ENCODE measurements at places on chromosomes 4 and X.

DNA sequence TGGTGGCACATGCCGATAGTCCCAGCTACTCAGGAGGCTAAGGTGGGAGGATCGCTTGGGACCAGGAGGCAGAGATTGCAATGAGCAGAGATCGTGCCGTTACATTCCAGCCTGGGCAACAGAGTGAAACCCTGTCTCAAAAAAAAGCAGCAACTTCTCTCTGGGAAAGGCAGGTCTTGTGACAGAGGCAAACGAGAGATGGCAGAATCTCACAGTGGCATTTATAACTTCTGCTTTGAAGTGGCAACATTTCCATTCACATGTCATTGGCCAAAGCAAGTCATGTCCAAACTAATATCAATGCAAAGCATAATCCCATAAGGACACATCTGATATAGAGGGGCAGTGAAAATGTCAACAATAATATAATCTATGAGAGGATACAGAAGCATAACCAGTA, 79.8 kb downstream of the PPEF2 start:
- DNase-seq: no peak

GRCh38 chr4:39406763-39407583, at the start of gene KLB:
KLB (plus strand) TSS chr4:39406930; CDS start chr4:39406950, 20 bp downstream.
- no peak for DNase-seq

GRCh38 chrX:67546496-67547423, 2.9 kb downstream of the AR start:
- no peak for DNase-seq

DNA sequence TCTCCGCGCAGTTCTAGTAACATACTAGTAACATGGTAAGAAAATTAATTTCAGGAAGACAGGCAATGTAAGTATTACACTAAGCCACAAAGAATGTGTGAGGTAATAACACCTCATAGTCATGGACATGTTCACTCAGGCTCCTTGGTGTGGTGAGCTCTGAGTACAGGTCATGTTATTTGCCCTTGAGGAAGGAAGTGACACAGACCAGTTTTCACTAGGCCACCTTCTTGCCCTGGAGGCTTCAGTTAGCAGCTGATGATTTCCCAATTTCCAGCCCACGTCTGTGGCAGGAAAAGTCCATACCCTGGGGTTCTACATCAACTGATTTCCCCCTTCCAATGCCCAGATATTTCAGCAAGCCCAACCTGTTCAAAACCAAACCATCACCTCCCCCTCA, 6.7 kb downstream of the APOO start:
- no peak for DNase-seq

DNA sequence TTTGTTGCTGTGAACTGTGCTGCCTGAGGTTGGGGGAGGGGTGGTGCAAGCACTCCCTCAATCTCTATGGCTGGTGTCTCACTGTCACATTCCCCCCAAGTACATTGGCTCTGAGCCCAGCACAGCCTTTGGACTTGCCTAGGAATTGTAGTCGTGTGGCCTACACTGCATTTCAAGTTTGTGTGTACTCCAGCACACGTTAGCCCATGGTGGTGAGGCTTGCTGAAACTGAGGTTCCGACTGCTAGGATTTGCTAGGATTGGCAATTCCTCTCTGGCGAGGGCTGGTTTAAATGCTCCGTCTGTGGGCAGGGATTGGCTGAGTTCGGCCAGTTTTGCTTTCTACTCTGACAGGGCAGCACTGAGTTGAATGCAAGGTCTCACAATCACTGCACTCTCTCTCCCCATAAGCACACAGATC, 121.7 kb upstream of the CXXC4 start:
- DNase-seq: no peak

GRCh38 chr4:41631523-41631922, 93.6 kb downstream of the LIMCH1 start:
- no peak for DNase-seq

- DNase-seq: no peak
These were observed 66.7 kb upstream of the NOCT start for GRCh38 chr4:138948918-138949317.

DNA sequence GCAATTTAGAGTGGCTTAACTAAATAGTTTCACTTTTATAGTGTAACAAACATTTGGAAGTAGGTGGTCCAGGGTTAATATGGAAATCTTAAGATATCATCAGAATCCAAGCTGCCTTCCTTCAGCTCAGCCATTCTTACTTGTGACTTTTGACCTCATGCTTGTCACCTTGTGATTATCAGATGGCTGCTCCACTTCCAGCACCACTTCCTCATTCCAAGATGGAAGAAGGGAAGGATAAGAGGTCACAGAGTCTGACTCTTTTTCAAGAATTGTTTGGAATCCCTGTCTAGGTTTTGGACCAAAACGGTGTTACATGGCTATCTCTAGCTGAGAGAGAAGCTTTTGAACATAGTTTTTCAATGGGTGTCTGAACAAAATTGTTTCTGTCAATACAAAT, 39.9 kb downstream of the MTTP start:
- DNase-seq: no peak

DNA sequence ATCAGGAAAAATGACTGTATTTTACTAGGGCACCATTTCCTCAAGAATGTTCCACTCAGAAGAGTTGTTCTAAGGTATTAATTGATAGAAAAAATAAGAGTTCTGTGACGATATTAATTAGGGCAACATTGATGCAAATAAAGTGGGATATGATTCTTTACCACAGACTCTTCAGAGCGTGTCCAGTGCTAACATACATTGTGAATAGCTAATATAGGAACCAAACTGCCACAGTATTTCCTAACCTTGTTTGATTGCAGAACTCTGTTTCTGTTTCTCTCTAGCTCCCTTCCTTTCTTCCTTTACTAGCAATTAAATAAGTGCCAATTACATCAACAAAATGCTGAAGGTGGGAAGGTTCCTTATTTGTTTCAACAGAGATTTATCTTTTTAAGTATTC, 154.1 kb upstream of the CPEB2 start:
- DNase-seq: no peak

DNA sequence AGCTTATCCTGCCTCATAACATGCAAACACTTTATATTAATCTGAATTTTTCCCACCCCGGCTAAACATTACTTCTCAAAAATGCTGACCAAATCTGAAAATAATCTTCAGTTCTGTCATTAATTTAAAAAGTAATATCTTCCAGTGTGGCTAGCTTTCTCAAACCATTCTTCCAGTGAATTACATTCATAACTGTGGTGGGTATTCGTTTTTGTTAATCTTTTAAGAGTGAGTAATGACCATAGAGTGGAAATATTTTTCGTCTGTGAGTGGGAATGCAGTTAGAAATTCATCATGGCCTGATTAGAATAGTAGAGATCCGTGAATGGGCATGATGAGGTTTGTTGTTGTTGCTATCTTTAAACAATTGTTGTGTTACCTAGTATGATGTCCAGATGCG, 138.6 kb upstream of the SFRP2 start:
- no peak for DNase-seq

DNA sequence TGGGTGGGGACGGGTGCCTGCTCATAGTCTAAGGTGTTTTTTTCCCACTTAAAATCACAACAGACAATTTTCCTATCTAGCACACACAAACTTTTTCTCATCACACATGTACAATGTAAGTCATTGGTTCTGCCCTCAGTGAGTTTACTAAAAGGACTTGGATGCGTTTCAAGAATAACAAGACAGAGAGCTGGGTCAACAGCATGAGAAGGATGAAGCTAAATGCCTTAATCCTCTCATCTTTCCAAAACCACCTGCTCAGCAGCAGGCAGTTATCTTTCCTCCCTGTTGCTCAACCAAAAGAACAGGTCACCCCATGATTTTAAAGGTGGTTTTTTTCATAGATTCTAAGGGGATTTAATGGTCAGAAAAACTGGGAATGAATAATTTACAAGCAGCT, 40.1 kb downstream of the OFD1 start:
- no peak for DNase-seq

DNA sequence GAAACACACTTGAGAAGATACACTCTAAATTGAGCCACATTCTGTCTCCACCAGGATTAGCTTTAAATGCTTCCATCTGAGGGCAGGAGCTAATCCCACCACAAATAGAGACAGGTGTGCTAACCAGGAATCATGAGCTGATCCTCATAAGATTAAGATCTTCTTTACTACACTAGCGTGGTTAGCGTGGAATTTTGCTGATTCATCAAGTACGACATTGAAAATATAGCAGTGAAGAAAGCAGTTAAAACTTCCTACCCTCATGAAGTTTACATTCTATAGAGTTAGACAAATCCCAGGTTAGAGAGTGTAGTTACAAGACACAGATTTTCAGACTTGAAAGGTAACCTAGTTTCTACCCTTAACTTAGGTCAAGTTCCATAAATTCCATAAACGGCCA, 5.3 kb upstream of the APELA start:
- DNase-seq: no peak

- no peak for DNase-seq
These were observed 13.8 kb downstream of the PGRMC1 start for GRCh38 chrX:119249891-119250290.

DNA sequence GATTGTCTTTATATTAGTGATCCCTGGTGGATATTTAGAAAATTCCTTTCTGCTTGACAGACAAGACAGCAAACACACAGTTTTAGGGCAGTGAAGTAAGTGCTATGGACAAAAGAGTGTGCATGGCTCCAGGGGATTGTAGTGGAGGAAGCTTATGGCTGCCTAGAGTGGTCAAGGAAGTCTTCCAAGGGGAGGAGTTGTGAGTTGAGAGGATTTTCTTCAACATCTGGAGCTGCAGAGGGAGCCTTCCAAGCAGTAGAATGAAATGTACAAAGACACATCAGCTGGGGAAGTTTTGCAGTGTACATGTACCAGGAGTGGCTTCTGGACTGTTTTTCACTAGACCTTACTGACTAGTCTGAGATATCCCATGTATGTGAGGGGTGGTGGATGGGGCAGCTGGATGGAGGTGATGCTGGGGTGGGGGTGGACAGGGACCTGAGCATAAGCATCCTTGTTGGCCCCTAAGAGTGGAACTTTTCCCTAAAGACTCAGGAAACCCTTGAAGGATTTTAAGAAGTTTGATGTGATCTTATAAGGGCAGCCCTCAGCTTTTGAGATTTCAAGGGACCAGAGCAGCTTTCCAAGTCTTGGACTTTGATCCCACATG, 160.5 kb upstream of the TAPT1 start:
- no peak for DNase-seq

DNA sequence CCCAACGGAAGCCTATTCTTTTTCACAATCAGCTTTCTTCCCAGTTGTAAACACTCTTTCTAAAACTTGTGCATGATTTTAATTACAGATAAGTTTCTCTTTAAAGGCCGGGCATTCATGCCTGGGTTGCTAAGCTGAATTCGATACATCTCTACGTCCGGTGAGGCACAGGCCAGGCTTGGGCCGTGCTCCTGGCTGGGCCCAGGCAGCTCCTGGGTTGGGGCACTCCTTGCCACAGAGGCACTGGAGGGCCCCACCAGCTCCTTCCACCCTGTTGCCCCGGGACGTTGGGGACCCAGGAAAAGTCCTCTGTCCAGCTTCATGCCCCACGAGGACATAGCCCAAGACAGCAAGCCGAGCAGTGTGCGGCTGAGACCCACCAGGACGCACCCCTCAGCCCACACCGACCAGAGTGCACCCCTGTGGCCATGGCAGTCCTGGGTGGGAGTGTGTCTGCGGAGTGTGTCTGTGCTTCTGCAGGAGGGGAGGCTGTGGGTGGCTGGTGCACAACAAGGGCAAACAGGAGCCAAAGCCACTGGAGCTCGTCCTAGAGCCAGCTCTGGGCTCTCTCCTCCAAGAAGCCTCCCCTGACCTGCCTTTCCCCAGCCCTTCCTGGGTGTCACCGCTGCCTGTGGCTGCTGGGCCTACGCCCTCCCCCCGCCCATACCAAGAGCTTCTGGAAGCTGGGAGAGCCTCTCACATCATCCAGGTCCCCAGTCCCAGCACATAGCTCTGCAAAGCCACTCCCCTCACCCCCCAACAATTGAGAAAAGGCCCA, 128.0 kb upstream of the NKX1-1 start:
- no peak for DNase-seq

- DNase-seq: no peak
These were observed 4.4 kb upstream of the PRDM8 start for GRCh38 chr4:80192937-80193336.

- no peak for DNase-seq
These were observed 5.8 kb downstream of the TBC1D19 start for GRCh38 chr4:26589705-26590104.

- no peak for DNase-seq
These were observed 78.0 kb upstream of the CLNK start for GRCh38 chr4:10762561-10762960.

GRCh38 chrX:134688031-134688823, 30.0 kb upstream of the PLAC1 start:
- no peak for DNase-seq

DNA sequence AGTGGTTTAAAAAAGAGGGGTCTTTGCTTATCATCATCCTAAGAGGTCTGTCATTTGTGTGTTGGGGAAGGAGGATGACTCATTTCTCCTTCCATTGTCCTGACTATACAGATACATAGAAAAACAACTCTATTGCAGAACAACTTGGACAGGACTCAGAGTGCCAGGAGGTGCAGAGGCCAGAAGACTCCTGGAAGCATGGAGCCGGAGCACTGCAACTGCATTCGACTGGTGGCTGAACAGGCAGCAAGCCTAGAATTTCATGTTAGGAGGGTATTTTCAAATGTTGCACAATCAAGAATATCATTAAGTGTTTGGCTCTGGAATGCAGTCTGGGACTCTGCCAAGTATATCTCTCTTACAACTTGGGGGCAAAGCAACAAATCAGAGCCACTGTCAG, 35.0 kb upstream of the MAML3 start:
- DNase-seq: no peak

DNA sequence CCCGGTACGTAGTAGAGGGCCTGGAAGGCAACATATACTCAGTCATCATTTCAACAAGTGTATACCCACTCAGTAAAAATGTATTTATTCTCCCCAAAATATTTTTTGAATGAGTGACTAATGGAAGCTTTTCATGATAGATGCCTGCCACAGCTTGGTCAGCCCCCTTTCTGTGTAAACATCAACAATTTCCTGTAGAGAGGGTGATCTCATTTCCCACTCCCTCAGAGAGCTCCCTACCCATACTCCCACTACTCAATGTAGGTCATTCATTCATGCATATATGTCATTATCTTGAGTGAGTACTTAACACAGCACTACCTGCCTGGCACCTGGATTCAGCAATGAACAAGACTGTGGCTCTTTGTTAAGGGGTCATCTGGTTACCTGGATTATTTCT, 81.9 kb downstream of the STK32B start:
- DNase-seq: no peak
